ENCODE measurements at places on chromosomes 6 and 20.

GRCh38 chr20:62293111-62293784 is 9.5 kb upstream of the ADRM1 start:
- DNase-seq, result no peak

DNA sequence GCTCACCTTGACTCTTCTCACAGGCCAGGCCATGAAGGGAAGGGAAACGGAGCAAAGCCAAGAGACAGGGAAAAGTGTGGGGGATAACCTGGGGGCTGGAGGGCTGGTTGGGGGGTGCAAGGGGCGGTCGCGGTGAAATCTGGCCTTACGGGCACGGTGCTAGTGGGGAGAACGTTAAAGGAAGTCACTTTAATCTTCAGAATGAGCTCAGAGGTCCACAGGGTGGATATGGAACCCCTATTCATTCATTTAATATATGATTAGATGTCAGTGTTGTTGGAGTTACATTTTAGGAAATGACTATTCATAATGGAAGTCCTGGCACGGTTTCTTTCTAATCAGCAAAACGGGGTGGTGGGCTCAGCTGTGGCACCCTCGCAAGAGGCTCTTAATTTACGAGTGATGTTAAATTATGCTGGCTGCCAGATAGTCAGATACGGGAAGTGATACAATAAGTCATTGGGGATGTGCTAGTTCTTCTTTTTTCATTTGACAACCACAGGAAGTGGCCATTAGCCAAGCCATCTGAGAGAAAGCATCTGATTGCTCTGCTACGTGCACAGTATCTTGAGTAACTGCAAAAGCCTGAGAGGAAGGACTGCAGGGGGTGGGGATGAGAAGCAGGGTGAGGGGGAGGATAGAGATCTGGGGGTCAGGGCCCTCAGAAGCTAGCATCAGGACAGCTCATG is 253.0 kb downstream of the QKI start:
- no peak for DNase-seq

- no peak for DNase-seq
Observed at GRCh38 chr6:119658917-119659316, 309.4 kb upstream of the MAN1A1 start.

DNA sequence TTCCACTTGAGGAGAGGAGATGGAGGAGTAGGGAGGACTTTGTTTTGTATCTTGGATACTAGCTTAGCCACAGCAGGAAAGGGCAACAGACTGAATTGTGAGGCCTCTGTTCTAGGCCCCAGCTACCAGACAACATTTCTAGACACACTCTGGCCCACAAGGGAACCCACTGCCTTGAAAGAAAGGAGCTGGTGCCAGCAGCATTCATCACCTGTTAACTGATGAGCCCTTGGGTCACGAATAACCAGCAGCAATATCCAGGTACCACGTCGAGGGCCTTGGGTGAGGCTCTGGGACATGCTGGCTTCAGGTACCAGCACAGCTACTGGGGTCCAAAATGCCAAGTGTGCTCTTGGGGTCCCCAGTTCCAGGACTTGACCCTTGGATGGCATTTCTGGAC is 165.5 kb downstream of the PRKN start:
- DNase-seq, result no peak

DNA sequence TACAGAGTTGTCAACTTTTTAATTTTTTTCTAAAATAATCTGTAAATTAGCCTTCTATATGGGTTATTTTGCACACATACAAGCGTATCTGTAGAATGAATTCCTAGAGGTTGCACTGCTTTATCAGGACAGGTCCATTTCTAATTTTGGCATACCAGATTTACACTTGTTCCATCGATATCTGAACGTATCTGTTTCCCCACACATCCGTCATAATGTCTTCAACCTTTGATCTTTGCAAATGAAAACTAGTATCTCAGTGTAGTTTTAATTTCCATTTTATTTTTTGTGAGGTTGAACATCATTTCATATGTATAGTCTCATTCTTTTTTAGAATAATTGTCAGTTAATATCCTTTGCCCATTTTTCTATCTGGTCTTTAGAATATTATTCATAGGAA is 22.7 kb downstream of the SENP6 start:
- no peak for DNase-seq

- no peak for DNase-seq
Observed at GRCh38 chr6:136405420-136406029, 115.9 kb upstream of the BCLAF1 start.

GRCh38 chr6:113403966-113404595 is 453.1 kb upstream of the MARCKS start:
- no peak for DNase-seq

GRCh38 chr6:16694781-16695578 is 66.3 kb downstream of the ATXN1 start:
- DNase-seq, result no peak
